ENCODE measurements at places on chromosomes 12 and 14.
A peak's percentile ranks its signal among the peaks of the same experiment; 100 is the strongest.

GRCh38 chr12:41058266-41058665 lies 129.9 kb upstream of the PDZRN4 start:
- no peak for DNase-seq

DNA sequence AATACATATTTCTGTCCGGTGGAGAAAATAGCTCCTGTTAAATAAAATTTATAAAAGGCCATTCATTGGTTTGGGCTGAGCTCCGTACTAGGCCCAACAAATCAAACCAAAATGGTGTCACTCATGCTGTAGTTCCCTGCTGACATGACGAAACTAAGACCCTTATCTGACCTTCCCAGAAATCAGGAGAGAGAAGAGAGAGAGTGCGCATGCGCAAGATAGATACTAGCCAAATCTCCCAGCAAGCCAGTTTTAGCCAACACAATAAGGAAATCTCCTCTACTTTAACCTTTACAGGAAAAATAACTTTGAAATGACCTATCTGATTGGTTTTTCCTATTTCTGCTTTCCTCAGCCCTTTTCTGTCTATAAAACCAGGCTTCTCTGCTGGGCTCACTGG lies 152.7 kb upstream of the RMST start:
- DNase-seq = no peak

DNA sequence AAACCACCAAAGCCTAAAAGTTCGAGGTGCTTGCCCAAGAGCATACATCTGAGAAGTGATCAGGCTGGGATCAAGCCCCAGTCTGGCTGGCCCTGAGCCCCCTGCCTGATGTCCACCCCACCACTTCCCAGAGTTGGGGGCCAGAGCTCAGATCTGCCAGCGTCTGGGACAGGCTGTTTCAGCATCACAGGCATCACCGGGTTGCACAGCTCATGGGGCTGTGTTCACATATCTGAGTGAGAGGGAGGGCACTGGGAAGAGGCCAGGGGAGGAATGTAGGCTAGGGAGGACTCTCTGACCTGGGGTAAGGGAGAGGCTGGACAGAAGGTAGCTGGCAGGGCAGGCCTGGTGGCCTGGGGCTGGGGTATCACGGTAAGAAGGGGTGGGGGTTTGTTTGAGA lies 6.0 kb downstream of the TGM1 start:
- DNase-seq = no peak

GRCh38 chr14:52267501-52268278 lies at the start of gene PTGDR:
PTGDR (plus strand) TSS chr14:52267698; CDS start chr14:52267815, 117 bp downstream.
- peak; percentile 28 for DNase-seq

DNA sequence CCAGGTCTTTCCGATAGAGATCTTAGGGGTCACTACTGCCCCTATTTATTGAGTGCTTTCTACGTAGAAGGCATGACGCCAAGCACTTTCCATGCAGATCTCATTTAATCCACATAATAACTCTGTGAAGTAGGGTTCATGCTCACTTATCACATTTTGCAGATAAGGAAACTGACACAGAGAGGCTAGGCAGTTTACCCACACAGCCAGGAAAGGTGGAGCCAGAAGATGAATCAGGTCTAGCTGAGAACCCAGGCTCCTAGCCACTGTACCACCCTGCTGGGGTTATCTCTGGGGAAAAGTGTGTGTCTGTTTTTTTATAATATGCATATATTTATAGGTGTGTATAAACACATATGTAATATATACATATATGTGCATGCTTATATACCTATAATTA lies 83.6 kb downstream of the KSR2 start:
- no peak for DNase-seq

DNA sequence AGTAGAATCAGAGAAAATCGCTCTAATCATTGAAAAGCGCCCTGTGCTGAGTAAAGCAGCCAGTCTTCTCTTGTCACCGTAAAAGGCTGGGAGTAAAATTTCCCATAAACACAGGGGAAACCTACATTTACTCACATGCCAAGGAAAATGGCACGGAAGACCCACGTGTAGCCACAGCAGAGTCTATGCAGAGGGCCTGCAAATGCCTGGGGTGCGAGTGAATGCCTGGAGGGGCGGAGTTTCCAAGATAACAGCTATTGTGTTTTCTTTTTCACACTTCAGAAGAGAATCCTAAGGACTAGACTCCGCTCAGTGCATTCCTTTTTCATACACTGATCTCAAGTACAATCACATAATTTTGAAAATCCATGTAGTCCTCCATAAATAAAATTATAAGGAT lies 159.9 kb upstream of the FOXN3 start:
- DNase-seq = no peak
